CD8-positive, alpha-beta memory T cell (primary cell): ENCODE measurements at places on chromosomes 1 and 21.

DNA sequence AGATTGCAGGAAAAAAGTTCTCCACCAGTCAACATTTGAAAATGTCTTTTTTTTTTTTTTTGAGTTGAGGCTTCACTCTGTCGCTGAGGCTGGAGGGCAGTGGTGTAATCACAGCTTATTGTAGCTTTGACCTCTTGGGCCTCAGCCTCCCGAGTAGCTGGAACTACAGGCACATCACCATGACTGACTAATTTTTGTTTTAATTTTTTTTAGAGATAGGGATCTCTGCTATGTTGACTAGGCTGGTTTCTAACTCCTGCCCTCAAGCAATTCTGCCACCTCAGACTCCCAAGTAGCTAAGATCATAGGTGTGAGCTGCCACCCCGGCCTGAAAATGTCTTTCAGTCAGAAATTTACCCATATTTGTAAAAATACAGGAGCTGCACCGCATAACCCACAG, 30.6 kb upstream of the USP24 start:
- no peak for DNase-seq

DNA sequence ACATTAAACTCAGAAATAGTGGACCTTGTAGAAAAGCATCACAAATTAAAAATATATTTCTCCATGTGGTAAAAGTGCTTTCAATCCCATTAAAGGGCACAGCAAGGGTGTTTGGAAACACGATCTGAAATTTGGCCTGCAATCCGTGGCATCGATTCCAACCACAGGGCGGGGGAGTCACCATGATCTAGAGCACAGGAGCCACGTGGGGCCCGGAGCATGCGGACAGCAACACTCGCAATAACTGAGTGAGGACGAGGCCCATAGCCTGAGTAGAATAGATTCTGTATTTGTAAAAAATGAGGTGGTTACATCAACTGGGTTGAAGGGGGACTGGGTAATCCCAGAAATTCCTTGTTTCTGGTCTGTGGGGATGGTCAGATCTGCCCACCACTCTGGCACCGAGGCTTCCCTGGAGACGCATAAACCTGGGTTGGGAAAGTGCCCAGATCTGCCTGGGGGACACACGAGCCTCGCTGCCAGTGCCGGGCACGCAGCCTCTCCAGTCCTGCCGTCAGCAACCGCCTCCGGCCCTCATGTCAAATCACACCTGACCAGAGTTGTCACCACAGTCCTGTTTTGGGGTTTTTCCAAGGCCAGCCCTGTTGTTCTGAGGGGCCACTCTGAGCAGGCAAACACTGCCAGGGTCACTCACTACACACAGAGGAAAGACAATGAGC, 104.3 kb downstream of the PGBD5 start:
- DNase-seq: no peak

DNA sequence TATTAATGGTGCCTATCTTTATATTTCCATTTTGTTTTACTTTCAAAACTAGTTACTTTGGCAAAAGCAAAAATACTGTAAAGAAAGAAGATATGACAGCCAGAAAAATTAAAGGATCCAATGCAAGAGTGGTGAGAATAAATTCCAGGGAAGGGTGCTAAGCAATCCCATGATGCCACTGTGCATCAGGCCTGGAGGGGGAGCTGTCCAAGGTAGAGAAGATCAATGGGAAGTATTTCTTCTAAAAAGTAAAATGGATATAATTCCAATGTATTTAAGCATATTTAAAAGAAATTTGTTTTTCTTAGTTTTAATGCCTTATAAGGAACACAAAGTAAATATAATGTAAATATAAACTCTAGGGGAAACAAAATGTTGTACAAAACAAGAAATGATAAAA, 1382.2 kb upstream of the B3GALT2 start:
- no peak for DNase-seq

- no peak for DNase-seq
Observed at GRCh38 chr1:242454262-242455051, 70.0 kb downstream of the PLD5 start.

DNA sequence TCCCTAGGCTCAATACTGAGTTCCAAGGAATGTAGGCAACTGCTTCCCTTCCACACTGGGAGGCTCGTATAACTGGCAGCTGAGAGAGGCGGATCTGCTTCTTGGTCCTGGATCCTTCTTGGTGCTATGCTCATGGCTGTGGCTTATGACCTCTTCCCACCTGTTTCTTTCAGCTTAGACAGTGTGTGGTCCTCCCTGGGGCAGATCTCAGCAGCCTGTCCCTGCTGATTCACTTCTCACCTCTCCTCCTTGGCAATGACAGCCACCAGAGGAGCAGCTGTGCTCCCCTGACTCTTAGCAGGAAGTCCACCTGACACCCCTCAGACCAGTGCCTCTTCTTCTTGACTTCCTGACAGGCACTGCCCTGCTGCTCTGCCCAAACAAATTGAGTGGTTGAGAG, 75.1 kb upstream of the PTGFRN start:
- no peak for DNase-seq

DNA sequence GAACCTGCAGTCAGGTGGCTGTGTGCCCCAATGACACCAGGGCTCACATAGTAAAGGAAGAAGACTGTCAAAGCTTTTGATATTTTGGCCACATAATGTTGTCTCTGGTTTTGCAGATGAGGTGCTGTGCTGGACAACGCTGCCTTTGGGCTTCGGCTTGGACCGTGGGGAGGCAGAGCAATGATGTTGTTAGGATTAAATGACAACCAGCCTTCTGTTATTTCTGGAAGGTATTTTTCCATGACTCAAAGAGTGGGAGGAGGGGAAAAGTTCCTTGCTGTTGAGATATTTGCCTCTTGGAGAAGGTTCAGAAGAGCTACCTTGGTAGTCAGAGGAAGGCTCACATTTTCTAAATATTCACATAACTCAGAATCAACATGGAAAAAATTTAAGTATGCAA, 187.3 kb upstream of the GALNT2 start:
- no peak for DNase-seq

DNA sequence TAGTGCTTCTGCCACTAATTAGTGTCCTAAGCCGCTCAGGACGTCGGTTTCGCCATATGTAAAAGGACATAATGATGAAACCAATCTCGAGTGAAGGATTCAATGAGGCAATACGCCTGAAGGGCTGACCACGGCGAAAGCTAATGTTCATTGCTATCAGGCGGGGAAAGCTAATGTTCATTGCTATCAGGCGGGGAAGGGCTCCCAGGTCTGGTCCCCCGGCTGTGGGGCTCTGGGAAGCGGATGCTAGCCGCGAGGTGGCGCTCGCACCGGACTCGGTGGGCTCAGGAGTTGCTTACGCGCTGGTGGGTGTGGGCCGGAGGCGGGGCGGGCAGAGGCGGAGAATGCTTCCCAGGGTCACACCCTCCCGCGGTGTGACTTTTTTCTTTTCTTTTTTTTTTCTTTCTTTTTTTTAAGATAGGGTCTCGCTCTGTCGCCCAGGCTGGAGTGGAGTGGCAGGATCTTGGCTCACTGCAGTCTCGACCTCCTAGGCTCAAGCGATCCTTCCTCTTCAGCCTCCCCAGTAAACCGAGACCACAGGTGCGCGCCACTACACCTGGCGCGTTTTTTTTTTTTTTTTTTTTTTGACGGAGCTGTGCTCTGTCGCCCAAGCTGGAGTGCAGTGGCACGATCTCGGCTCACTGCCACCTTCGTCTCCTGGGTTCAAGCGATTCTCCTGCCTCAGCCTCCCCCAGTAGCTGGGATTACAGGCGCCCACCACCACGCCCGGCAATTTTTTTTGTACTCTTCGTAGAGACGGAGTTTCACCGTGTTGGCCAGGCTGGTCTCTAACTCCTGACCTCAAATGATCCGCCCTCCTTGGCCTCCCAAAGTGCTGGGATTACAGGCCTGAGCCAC, 1.1 kb upstream of the PEAR1 start:
- peak; percentile 77 for DNase-seq

DNA sequence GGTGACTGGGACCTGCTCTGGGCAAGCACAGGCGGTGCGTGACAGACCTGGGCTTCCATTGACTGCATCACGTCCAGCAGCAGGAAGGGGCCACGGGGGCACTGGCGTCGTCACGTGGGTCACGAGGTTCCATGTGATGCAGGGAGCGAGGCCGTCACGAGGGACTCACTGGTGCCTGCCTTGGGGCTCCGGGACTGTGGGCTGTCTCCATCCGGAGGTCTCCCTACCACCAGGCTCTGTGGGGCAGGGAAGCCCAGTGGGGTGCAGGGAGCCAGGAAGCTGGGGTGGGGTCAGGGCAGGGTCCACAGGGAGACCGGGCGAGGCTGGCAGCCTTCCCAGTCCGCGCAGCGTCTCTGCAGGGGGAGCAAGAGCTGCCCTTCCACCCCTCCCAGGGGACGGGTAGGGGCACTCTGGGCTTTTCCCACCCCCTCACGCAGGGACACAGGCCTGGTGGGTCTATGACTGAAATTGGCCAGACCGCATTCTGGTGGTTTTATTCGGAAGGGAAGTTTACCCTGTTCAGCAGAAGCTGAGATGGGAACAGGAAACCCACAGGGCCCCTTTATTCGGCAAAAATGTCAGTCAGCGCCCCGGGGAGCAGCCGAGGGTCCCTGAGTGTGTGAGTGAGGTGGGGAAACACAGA, 416 bp upstream of the TNFRSF14 start:
- DNase-seq: peak; percentile 67

- no peak for DNase-seq
Observed at GRCh38 chr1:204191456-204191855, 4.8 kb downstream of the KISS1 start.

GRCh38 chr1:51792864-51793263, 85.7 kb downstream of the NRDC start:
- DNase-seq: no peak

- DNase-seq: no peak
Observed at GRCh38 chr1:111814305-111814628, 58.6 kb downstream of the DDX20 start.

DNA sequence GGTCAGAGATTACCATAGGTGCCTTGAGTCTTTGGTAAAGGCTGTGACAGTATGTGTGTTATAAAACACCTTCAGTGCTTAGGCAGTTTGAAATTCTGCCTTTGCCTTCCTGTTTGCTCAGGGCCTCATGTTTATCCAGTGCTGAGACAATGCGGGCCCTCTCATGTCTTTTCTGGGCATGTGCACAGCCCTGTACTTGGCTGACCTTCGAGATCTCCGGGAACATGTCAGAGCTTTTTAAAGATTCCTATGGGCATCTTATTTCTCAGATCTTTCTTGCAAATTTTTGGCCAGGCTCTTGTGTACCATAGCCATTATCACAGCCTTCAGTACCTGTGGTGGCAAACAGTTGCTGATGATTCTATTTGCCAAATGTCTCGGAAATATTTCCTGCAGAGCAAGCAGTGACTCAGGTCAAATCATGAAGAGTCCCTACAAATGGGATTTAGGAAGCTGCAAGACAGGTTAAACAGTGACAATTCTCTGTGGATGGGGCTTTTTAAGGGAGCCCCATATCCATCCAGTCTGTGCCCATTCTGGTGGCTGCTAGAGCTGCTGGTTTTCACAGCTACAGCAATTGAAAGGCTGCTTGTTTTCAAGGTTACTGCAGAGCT, 42.1 kb downstream of the HOOK1 start:
- DNase-seq: no peak

- no peak for DNase-seq
Observed at GRCh38 chr1:225471109-225471452, 43.2 kb upstream of the LBR start.

DNA sequence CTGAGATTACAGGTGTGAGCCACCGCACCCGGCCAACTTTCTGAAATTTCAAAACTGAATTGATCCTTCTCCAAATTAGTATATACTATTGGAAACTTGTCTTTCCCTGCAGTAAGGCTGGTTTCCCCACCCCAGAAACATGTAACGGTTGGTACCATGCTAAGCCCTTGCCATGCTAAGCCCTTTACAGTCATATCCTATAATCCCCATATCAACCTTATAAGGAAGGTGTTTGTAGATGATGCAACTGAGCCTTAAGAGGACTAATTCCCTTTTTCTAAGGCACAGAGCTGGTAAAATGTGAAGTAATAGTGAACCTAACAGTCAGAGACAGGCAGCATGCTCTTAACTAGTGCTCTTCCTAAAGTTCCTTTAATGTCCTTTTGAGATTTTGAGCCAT, 413.7 kb downstream of the DISC1 start:
- DNase-seq: no peak

- DNase-seq: no peak
Observed at GRCh38 chr1:92085727-92086126, 5.6 kb downstream of the BTBD8 start.

GRCh38 chr1:210222340-210223006, 10.1 kb upstream of the SERTAD4 start:
- DNase-seq: no peak

- no peak for DNase-seq
Observed at GRCh38 chr1:165759095-165759494, 9.6 kb downstream of the TMCO1 start.

DNA sequence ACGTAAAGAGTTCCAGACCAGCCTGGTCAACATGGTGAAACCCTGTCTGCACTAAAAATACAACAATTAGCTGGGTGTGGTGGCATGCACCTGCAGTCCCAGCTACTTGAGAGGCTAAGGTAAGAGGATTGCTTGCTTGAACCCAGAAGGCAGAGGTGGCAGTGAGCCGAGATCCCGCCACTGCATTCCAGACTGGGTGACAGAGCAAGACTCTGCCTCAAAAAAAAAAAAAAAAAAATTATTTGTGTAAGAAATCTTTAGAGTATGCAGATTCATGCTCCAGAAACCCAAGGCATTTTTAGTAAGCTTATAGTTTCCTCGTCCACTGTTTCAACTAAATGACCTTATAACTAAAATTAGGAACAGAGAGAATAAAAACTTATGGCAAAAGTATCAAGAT, 51.3 kb downstream of the ABL2 start:
- DNase-seq: no peak

GRCh38 chr1:40583980-40584379, 52.5 kb downstream of the ZNF684 start:
- no peak for DNase-seq

DNA sequence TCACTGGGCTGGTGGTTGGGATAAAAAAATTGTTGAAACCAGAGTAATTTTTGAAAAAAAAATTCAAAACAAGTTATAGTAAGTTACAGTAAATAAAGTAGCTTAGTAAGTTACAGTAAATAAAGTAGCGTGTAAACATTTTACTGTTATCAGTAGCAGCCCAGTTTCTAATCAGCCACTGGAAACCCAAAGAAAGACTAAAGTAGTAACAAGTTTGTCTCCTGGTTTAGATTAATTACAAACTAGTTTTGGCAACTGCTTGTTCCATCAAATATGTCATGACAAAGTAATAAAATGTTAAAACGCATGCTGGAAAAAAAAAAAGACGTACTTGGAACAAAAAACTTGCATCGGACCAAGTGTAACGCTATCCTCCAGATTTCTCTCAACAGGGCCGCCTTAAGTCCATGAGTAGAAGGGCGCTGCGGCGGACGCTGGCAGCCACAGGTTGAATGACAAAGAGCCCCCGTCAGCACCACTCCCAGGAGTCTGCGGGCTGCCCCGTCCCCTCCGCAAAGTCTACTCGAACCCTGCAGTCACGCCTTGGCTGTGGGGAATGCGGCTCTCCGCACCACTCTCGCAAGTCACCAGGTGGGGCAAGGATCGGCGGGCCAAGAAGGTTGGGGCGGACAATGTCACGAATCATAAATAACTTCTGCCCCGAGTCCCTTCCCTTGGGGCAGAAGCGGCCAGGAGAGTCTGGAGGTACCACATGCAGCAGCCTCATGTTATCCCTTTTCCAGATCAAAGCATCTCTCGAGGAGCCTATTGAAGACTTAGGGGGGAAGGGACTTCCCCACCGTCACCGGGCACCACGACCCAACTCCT, 837 bp downstream of the SLC16A1 start:
- peak; percentile 68 for DNase-seq
